ENCODE measurements at places on chromosomes 4 and X.

- no peak for DNase-seq
These were observed 3.2 kb upstream of the PCDH19 start for GRCh38 chrX:100413229-100413628.

DNA sequence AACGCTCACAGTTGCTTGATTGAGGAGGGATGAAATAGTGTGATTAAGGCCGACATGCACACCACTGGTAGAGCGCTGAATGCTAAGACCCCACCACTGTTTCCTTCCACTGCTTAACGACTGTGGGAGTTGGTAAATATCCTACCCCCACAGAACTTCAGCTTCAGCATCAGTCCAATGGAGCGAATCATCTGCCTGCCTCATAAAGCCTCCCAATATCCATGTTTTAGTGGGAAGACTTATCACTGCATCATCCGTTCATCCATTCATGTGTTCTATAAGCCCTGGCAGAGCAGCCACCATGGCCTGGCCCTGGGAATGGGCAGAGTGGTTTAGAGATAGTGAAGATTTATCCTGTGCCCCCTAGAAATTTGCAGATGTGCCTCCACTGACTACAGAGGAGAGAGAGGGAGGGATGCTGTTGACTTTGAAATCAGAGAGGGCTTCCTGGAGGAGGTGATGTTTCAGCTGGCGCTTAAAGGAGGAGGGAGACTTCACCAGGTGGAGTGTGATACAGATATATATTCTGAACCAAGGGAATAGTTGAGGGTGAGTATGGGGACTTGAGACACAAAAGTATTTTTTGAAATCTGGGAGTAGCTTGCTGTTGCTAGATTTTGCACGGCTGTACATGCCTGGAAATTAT lies 71.9 kb upstream of the STX18 start:
- DNase-seq: no peak

DNA sequence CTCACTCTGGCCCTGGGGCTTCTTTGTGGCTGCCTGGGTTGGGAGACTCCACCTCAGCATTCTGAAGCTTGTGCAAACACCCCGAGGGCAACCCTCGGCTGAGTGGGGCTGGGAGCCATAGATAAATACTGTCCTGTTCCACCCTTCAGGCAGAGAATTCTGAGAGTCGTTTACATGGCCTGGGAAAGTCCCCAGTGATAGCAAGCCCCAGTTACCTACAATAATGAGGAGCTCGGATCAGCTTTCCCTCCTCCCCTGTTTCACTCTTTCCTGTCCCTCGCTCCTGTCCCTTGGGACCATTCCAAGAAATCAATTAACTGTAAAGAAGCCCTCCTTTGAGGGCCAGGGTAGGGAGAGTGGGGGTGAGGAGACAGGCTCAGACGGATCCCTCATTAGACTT lies 31.6 kb upstream of the DDX3X start:
- DNase-seq: no peak

- no peak for DNase-seq
These were observed 210.7 kb upstream of the EOLA2 start for GRCh38 chrX:150148749-150149672.

DNA sequence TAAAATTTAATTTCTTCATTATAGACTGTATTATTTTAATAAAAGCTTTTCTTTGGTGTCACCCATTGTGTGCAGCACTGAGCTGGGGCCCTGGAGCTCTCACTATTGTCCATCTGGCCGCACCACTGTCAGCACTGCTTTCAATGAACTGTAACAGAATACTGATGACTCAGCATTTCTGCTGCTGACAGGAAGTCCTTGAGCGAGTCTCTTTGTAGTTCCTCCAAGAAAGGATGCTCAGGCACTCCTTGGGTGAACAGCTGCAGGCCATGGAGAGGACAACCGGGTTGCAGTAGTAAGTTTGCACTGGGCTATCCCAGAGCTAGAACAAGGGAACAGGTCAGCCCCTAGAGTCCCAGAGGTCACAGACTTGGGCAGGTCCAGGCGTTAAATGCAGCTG lies 81.6 kb downstream of the SORBS2 start:
- DNase-seq: no peak

- DNase-seq: no peak
These were observed 32.7 kb downstream of the SEC24D start for GRCh38 chr4:118803253-118803652.

- no peak for DNase-seq
These were observed 98.4 kb upstream of the GC start for GRCh38 chr4:71882113-71882841.

- no peak for DNase-seq
These were observed 170.2 kb downstream of the CBR4 start for GRCh38 chr4:168839758-168840391.

DNA sequence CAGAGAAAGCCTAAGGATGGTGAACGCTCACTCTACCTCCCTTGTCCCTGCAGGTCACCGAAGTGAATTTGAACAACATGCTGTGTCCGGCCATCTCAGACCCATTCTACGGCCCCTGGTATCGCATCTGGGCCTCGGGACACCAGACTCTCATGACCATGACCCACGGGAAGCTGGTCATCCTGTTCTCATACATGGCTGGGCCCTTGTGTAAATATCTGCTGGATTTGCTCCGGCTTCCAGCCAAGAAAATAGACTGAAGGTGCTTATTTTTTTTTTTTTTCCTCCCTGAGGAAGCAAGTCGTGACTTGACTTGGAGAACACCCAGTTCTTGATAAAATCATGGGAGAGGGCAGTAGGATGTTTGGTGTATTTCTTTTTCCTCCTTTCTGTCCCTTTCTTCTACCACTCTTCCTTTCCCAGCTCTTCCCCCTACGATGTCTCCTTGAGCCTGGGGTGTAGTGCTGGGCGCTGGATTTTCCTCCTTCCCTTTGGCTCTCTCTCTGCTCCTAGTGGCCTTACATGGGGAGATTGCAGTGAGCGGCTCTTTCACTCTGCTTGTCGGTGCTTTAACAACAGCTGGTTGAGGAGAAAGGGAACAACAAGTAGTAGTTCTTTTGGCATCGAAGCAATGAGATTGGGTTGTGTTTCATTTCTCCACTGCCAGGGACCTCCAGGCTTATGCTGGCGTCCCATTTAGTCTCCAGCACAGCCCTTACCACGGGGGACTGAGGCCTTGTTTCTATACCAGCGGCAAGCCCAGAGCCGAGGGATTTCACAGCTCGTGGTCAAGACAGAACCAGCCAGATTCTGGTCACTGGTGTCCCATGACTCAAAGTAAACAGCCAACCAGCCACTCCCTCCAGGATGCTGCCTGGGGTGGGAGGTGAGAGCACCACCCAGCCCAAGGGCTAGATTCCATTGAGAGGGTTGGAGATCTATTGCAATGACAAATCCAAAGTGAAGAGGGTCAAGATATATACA lies 144.4 kb downstream of the AMMECR1 start:
- no peak for DNase-seq

DNA sequence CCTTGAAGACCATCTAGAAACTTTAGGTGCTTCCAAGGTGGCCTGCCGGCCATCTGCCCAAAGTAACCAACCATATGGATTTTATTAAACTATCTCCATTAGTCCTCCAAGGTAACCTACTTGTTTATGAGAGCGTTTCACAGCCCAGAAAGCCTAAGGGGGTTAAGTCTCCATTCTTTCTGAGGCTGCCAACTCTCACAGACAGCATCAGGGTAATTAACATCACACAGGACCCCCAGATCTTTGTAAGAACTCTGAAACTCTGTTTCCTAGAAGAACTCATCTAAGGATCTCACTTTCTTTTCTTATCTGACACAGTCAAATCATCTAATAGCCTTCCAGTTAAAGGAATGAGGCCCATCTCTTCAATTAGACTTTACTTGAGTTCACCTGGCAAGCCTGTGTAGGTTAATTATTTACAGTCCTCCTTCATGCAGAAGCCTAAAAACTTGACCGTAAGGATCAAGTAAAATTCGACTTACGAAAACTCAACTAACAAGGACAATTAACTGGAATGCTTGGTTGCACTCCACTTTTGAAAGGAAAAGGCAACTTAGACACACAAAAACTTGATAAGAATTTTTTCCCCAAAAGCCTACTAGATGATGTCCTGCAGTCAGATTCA lies 252.5 kb downstream of the GRIA3 start:
- DNase-seq: no peak
